Stimulated activated CD8-positive, alpha-beta memory T cell treated with anti-CD3 and anti-CD28 coated beads, Interleukin-2, amount 100 ng/mL, for 1 hour (primary cell): ENCODE measurements at places on chromosomes 16 and 17.

DNA sequence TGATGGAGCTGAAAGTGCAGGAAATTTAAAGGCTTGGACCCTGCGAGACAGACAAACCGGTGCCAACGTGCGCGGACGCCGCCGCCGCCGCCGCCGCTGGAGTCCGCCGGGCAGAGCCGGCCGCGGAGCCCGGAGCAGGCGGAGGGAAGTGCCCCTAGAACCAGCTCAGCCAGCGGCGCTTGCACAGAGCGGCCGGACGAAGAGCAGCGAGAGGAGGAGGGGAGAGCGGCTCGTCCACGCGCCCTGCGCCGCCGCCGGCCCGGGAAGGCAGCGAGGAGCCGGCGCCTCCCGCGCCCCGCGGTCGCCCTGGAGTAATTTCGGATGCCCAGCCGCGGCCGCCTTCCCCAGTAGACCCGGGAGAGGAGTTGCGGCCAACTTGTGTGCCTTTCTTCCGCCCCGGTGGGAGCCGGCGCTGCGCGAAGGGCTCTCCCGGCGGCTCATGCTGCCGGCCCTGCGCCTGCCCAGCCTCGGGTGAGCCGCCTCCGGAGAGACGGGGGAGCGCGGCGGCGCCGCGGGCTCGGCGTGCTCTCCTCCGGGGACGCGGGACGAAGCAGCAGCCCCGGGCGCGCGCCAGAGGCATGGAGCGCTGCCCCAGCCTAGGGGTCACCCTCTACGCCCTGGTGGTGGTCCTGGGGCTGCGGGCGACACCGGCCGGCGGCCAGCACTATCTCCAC lies at the start of gene NOG:
Gene NOG (plus strand): TSS at position 54 of the 674 bp plus-strand sequence. CDS start 525 bp downstream, at position 579.
- no peak for DNase-seq

DNA sequence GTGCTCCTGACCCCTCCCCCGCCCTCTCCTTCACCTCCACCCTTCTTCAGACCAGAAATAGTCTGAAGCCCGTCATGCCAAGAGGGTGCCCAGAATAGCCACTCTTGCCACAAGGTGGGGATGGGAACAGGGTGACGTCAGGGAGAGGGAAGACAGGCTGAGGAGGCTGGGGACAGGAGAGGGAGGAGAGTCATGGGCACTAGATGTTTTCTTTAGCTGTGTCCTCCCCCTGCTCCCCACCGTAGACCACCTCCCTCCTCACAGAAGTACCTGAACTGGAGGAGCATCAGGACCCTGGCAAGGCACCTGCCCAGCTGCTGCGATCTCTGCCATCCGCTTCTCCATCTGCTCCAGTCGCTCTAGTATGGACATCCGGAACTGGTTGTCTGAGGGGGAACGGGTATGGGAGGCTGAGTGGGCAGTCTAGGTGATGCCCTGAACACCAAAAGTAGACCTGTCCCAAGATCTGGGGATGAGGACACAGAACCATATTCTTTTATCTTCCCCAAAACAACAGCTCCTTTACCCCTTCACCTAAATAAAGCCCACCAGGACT lies 6.6 kb upstream of the SPAG7 start:
- DNase-seq = no peak

- DNase-seq = no peak
Measured at GRCh38 chr17:51992864-51993416, 165.6 kb downstream of the CA10 start.

GRCh38 chr17:2964370-2964769 lies 99.0 kb downstream of the OR1D5 start:
- no peak for DNase-seq

GRCh38 chr16:77541165-77541564 lies 106.3 kb upstream of the ADAMTS18 start:
- DNase-seq = no peak

DNA sequence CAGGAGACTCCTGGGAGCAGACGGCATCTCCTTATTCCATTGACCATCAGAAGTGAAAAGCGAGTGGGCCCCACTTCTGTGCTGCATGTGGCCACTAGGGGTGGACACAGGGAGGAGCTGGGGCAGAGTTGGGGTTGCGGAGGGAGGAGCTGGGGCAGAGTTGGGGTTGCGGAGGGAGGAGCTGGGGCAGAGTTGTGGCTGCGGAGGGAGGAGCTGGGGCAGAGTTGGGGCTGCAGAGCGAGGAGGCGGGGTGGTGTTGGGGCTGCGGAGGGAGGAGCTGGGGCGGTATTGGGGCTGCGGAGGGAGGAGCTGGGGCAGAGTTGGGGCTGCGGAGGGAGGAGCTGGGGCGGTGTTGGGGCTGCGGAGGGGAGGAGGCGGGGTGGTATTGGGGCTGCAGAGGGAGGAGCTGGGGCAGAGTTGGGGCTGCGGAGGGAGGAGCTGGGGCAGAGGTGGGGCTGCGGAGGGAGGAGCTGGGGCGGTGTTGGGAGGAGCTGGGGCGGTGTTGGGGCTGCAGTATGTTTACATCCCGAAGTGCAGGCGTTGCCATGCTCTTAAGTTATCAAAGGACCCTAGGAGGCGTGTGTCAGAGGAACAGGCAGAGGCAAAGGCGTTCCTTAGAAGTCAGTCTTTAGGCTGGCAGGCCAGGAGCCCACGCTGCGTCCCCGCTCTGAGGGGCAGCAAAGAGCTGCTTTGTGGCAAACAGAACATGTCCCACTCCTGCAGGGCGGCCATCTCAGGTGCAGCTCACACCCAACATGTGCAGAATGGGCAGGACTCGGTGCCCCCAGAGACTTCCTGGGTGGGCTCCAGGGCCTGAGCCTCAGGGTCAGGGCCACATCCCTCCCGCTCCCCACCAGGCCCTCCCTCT lies 76.0 kb downstream of the ZNF778 start:
- DNase-seq = no peak

GRCh38 chr17:4165301-4166010 lies 22.5 kb downstream of the CYB5D2 start:
- no peak for DNase-seq

- DNase-seq = no peak
Measured at GRCh38 chr16:77684181-77684526, 38.2 kb upstream of the NUDT7 start.

DNA sequence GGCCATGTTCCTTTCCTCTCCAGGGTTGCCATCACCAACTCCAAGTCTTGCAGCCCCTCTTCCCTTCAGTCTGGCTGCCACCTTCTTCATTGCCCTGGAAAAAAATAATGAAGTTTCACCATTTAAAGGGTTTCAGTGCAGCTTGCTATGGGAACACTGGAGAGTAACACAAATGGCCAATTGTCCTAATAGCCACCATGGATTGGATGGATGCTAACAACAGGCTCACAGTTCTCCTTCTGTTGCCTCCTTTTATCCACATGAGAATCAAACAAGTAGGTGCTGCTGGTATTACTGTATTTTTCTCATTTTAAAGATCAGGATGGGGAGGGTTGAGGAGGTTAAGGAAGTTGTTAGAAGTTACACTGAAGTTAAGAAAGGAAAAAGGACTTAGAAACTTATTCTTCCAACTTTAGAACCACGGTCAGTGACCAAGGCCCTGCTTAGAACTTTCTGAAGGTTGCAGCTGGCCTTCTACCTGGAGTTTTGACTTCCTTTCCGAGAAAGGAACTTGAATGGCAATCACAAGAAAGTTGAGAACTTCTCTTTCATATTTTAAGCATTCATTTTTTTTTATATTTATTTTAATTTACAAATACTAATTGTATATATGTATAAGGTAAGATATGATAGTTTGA lies 198.0 kb upstream of the MAF start:
- no peak for DNase-seq

DNA sequence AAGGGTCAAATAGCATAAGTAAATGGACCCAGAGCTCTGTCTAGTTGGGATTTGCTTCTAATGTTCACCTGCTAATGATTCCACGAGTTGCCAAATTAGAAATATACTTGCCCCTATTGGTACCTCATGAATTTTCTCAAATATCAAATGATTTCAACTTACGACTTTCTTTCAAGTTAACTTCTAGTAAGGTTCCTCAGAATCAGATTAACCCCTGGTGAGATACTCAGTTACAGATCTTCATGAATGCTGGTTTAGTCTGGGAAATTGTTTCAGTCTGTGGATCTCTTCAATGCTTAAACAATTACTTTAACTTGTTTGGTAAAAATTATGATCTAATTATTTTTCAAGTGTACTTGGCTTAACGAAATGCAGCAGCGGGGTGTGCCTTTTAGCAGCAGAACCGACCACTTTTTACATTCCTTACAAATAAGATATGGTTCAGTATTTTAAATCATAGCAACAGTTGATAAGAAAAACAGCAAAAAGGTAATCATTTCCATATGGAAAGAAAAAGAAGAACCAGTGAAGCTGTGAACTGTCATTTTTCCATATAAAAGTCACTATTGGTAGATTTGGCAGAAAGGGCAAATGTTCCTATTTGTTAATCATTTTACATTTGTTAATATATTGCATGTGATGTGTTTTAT lies 34.5 kb downstream of the TUBD1 start:
- no peak for DNase-seq

GRCh38 chr17:63430223-63430622 lies 15.9 kb downstream of the CYB561 start:
- DNase-seq = no peak

DNA sequence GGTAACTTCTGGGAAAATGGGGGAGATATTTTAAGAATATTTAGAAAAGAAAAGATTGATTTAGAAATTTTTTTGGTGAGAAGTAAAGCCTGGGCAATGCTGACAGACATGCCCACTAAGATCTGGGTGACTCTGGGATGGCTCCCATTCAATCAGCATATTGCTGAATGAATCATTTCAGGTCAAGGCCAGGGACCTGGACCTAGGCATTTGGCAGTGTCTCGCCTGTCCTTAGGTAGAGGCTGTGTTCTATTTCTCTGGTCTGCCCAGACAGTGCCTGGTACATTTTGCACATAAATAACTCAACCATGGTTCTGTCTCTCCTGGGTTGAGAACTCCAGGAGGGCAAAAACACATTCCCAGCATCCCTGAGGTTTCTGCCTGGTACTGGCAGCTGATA lies 39.9 kb downstream of the SMPD3 start:
- DNase-seq = no peak

DNA sequence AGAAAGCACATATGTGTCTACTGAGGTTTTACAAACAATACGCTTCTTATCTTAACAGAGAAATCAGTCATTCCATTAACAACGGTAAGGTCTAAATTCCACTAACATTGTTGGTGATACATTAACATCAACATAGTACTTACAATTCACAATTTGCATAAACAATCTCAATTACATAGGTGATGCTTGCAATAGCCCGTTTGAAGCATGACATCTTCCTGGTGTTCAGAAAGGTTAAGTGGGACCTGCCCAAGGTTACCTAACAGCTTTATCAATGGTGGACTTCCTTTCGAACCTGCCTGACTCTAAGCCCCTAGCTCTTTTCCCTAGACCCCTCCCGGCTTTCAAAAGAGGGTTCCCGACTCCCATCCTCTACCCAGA lies 699 bp downstream of the FAM222B start:
- DNase-seq = no peak

DNA sequence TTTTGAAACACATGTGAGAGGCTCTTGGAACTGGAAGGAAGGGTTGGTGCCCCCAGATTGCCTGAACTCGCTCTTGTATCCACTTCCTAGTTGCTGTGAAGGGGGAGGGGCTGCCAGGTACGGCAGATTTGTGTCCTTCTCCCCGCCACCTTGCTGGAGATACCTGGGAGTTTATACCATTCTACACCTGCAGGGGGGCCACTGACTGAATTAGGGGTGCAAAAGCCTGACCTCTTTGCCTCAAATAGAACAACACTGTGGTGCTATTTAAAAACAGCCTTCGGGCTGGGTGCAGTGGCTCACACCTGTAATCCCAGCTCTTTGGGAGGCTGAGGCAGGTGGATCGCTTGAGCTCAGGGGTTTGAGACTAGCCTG lies 35.1 kb upstream of the IL34 start:
- DNase-seq = no peak

- DNase-seq = no peak
Measured at GRCh38 chr17:41505809-41506767, 676 bp upstream of the KRT13 start.

DNA sequence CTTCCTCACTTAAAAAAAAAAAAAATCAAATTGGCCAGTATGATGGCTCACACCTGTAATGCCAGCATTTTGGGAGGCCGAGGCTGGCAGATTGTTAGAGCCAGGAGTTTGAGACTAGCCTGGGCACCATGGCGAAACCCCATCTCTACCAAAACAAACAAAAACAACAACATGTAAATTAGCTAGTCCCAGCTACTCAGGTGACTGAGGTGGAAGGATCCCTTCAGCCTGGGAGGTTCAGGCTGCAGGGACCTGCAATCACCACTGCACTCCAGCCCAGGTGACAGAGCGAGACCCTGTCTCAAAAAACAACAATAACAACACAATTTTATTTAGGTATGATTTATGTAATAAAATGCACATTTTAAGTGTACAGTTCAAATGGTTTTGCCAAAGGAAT lies 6.3 kb upstream of the EPOP start:
- no peak for DNase-seq

GRCh38 chr17:30343796-30344195 lies 9.9 kb upstream of the TMIGD1 start:
- no peak for DNase-seq

GRCh38 chr17:17355426-17355825 lies 52.3 kb downstream of the NT5M start:
- no peak for DNase-seq

GRCh38 chr17:19384723-19385391 lies 2.1 kb downstream of the MFAP4 start:
- no peak for DNase-seq
